ENCODE measurements at places on chromosomes 5 and 9.

DNA sequence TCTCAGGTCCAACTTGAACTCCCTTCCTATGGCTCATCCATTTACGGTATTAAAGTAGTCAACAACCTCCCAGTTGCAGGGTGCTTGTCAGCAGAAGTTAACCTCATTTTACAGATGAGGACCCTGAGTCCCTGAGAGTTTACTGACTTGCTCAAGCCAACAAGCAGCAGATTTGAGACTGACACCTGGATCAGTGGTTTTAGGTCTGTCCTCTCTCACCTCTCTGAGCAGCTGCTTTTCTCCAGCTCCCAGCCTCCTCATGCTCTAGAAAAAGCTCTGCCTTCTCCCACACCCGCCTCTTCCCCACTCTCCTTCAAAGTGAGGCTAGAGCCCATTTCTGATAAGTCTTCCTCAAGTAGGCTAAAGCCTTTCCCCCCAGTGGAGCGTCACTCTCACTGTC lies 56.4 kb downstream of the GABBR2 start:
- no peak for DNase-seq

DNA sequence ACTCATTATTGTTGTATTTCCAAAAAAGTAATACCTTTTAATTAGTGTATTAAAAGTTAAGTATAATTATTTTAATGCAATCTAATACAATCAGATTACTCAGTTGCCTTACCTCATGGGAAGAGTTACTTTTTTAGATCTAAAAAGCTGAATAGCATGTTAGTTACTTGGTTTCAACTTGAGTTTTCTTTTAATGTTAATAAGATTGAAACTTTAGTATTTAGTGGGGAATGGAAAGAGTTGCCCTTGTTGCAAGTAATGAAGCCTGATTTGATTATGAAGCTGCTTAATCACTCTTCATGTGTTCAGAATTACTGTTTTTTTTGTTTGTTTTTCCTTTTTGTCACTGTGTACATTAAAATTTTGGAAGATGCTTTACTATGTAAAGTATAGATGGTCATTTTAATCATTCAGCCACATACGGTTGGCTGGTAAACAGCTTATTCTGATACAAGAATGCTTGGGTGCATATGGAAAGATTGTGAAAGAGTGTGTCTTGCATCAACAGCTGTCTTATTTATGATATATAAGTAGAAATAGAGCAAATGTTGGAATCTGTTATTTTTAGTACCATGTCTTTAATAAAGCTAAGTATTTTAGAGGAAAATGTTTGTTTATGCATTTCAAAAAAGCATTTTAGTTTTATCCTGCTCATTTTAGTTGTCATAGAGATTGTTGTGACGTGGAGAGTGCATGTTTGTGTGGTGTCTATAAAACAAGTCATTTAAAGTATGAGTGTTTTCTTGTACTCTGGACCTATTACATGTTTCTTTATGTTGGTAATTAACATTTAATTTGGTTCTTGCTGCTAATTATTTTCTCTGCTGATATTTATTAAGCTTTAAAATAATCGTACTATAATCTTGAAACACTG lies 36.4 kb downstream of the SREK1 start:
- no peak for DNase-seq

DNA sequence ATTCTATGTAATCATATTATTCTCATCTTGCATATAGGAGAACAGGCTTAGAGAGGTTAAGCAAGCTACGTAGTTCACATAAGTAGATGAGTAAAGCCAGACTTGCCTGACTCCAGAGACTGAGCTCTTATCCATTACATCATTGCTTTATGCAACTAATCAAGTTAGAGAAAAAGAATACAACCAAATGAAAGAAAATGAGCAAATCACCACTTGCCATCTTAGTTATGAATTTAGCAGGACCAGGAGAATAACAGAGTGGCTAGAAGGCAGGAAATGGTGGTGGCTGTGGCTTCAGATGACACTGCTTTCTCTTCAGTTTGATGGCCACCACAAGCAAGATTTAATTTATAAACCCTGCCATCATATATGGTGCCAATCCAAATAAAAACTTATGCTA lies 26.6 kb downstream of the POC5 start:
- no peak for DNase-seq

- DNase-seq, result no peak
Observed at GRCh38 chr9:2307480-2307879, 292.3 kb downstream of the SMARCA2 start.

GRCh38 chr9:111407813-111408212 lies 76.4 kb downstream of the ECPAS start:
- no peak for DNase-seq

- no peak for DNase-seq
Observed at GRCh38 chr9:121838746-121839669, 187.6 kb downstream of the DAB2IP start.

DNA sequence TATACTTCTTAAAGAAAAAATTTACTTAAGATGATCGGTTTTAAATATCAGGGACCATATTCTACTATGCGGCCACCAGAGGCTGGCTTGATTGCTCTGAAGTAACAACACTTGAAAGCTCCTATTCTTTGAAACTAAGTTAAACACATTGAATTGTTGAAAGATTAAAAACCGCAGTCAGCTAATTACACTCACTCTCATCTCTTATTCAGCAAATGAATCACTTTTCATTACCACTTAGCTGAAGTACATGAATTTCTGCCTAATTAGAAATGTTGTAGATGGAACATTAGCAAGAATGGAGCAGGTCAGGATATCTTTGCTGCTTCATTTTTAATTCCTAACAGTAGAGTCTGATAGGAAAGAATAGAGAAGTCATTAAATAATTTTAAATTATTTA lies 42.3 kb downstream of the LSM11 start:
- no peak for DNase-seq

GRCh38 chr5:172858990-172859811 lies 25.1 kb downstream of the ERGIC1 start:
- DNase-seq, result no peak

GRCh38 chr5:170603578-170604565 lies 100.1 kb downstream of the KCNIP1 start:
- DNase-seq, result peak; percentile 35

- no peak for DNase-seq
Observed at GRCh38 chr5:161414037-161414436, 132.5 kb downstream of the GABRB2 start.

DNA sequence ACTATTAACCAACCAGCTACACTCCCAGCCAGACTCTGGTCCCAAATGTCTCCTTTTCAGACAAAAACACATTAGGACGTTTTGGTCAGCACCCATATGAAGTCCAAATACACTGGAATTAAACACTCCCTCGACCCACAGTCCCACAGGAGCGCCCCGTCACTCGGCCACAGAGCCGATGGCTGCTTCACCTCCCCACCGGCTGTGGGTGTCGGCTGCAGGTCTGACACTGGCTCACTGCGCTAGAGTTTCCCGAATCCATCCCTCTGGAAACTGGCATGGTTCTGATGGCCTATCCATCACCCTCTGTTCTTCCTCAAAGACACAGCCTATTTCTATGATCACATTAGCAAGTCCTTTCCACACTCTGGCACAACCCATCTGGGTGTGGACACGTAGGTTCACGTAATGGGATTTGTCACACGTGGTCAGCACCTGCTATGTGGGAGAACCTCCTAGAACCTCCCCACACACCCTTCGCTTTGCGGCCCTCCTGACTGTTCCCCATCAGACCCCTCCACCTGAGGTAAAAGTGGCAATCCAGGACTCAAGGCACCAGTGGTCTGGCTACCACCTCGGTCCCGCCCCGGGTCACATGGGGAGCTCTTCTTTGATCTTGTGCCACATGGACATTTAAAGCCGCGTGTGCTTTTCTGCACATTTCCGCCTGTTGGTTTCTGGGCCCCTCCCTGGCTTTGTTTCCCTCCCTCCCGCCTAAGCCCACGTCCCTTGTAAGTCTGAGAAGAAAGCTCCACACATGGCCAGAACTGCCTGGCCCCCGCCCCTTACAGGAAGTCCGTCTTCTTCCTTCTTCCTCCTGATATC lies 131.1 kb upstream of the PHYKPL start:
- no peak for DNase-seq

- no peak for DNase-seq
Observed at GRCh38 chr9:116151966-116152381, 1.6 kb upstream of the PAPPA start.

DNA sequence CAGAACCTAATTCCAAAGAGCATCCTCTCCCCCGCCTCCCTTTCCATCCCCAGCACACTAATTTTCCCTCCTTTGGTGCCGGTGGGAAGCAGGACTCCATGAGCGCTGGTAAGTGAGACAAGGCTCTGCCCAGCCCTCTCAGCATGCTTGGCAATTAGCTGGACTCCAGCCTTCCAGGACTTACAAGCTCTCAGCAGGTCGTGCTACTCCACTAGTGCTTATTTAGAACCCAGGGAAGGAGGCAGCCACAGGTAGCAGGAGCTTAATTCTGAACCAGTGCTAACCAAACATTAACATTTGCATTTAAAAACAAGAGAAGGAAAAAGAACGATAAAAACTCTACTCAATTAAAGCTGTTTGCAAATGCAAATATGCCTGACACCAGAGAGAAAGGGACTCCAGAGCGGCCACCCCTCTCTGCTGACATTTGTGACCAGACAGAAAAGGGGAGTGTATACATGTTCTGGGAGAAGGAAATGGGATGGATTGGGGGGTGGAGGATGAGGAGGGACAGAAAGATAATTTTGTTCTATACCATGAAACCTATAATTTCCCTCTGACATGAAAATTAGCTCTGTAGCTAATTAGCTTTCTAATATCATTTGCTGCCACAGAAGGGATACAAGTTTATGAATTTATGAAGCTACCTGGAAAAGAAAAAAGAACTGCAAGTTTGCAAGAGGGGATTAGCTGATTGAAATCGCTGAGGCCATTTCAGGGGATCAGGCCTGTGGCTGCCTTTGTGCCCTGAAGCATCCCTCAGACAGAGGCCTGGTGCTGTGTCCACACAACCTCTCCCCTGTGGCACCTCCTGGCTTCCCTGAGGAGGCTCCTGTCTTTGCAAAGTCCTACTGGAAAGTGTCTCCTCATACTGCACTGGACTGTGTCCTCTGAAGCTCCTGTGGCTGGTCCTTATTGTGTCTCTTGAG lies 266.3 kb downstream of the SEC61B start:
- no peak for DNase-seq

DNA sequence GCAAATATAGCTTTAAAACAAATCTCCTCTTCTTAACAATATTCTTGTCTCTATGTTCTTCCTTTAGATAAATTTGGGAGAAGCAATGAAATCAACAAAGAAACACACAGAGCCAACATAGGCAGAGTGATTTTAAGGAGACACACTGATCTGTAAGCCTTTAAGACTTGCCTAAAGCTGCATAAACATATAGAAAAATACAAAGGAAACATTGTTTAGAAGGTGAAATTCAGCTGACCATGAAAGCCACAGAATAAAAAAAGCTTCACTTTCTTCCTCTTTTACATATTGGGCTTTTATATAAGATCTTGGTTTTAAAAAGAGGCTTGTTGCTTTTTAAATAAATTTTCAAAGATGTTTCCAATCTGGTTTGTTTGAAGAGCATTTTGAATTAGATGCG lies 1277.5 kb downstream of the EFNA5 start:
- DNase-seq, result no peak

DNA sequence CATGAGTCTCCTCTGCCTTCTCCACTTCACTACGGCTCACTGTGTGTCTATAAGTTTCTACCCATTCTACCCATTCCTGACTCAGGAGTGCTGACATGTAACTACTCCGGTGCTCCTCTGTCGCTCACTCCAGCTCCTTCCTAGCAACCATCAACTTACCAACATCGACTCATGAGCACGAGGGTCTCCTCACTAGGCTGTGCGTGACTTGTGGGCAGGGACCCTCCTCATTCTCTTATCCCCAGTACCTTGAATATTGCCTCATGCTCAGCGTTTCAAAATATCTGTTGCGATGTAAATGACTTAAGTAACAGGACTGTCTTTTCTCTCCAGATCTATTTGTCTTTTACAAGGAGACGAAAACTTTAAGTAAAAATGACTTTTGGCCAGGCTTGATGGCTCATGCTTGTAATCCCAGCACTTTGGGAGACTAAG lies 73.1 kb downstream of the BASP1 start:
- DNase-seq, result no peak

GRCh38 chr9:75378926-75379325 lies 290.6 kb downstream of the OSTF1 start:
- no peak for DNase-seq

GRCh38 chr9:506281-506680 lies 291.6 kb downstream of the DOCK8 start:
- no peak for DNase-seq

- no peak for DNase-seq
Observed at GRCh38 chr5:91707521-91707841, 324.4 kb upstream of the ARRDC3 start.

DNA sequence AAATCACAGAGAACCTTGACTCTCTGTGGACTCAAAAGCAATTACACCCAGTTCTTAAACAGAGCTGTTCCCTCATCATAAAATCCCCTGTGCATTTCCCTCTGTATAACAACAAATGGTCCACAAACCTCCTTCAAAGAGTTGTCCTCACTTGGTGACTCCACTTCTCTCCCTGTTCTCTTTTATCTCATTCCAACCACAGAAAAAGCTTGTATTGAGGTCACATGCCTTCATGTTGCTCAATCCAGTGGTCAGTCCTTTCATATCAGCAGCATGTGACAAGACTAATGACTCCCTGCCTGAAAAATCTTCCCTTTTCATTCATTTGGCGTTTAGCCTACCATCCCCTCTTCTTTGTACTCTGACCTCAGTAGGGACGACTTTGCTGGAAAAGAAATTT lies 158.0 kb downstream of the DEPDC1B start:
- peak; percentile 85 for DNase-seq

GRCh38 chr5:151557951-151558350 lies 33.2 kb downstream of the FAT2 start:
- DNase-seq, result no peak

DNA sequence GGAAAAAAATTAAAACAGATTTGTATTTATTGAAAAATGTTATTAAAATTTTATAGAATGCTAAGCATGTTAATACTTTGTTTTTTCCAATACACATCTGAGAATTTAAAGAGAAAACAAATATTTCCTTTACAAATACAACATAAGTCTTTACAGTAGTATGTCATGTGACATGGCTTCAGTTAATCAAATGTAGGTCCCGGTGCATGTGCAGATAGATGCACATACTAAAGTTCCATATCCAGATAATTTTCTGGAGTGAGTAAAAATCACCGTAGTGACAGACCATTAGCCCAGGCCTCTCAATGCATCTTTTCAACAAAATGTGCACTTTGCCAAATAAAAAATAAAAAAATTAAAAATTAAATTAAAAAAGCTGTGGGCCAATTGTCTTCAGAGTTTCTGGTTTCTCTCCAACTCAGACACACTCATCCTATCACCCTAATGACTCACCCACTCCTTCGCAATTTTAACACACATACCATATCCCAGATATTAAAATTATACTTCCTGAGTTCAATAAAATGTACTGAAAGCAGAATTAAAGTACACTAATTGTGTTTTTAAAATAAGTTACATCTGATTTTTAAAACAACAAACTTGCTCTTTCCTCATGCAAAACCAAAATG lies 508.1 kb downstream of the NR2F1-AS1 start:
- DNase-seq, result no peak

- DNase-seq, result no peak
Observed at GRCh38 chr9:38388283-38389223, 3.9 kb upstream of the ALDH1B1 start.

DNA sequence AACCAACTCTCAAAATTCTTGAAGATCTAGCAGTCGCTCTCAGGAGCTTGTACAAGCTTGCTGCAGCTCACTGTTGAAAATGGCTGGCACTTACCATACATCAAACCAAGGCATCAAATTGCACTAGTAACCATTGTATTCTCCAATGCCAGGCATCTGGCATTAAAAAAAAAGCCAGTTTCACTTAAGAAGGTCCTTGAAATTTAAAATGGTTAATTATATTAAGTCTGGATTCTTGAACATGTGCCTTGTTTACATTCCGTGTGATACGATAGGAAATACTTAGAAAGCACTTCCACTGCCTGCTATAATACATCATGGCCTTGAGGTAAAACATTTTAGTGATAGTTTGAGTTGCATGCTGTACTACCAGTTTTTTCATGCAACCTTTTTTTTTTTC lies 300.7 kb downstream of the KDM4C start:
- DNase-seq, result no peak

Data from inflammatory macrophage (primary cell).